ENCODE measurements at places on chromosomes 11 and 22. TPM values are rescaled to one million over a fixed set of nuclear protein-coding genes. Genes with fewer than 3 reads are reported as not detected.

DNA sequence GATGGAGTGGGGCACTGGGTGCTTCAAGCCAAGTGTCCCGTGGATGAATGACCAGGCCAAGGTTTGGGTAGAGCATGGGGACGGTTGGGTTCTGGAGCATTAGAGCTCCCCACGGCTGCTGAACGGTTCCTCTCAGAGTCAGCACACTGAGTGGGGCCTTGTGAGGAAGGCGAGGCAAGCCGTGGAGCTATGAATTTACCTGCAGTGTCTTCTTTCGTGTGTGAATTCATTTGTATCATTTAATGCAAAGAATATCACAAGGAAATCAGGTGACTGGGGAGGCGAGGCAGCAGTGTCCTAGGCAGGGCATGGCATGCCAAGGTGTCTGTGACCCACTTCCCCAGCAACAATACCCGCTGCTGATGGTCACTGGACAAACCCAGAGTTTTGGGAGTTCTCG, 343.5 kb upstream of the B3GAT1 start:
- no peak for DNase-seq

GRCh38 chr11:27514558-27514957, 8.0 kb upstream of the LIN7C start:
- DNase-seq, result no peak

- DNase-seq, result no peak
Measured at GRCh38 chr11:47121731-47122130, 54.9 kb downstream of the ARFGAP2 start.

GRCh38 chr11:42774567-42774966, 537.2 kb upstream of the API5 start:
- DNase-seq, result no peak

DNA sequence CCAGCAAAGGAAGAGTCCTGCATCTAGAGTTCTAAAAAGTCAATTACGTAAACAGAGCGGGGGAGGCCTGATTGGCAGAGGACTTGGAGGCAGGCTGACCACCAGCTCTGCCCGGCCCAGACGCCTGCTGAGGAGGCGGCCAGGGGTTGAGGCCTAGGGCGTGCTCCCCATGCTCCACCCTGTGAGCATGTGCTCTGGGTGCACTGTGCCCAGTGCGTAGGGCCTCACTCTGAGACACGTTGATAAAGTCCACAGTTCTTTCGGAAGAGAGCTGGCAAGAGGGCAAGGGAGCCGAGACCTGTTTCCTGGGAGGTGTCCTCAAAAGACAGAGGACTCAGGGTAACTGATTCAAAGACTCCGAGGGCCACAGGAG, 25.2 kb downstream of the GRIK4 start:
- DNase-seq, result no peak

GRCh38 chr22:36175892-36176291, 15.3 kb upstream of the APOL3 start:
- DNase-seq, result no peak

DNA sequence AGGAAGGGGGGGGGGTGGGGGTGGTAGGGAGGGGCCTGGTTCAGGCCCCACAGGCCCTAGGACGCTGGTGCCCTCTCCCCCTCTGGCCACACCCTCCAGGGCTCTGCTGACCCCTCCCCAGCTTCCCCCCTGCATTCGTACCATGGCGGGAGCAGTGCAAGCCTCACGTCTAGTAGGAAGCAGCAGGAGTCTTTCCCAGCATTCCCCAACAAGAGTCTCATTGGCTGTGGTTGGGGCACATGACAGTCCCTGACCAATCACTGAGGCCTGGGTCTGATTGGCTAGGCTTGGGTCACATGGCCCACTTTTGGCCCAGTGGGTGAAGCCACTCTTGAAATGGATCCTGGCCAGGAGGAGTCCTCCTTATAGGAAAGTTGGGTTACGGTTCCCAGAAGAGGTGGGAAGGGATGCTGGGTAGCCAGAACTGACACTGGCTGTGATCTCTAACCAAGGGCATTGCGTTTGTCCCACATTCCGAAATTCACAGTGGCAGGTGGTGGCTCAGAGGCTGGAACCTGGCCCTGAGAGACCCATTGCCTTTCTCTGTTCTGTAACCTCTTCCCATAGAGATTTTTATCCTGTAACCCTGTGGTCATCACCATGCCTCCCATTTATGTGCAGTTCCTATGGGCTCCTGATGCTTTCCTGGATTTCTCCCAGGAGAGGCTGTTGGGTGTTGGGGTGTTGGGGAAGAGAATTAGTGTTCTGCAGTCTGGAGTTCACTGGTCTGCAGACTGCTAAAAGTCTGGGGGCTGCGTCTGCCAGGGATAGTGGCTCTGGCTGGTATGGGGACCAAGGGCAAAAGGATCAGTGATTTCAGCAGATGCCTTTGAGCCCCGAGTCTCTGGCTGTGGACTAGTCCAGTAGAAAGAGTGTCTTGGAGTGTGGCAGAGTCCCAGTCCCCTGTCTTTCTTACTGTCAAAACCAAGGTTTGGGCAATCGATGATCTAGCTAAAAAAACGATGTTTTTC, 58.9 kb upstream of the MYEOV start:
- DNase-seq, result peak; percentile 85

DNA sequence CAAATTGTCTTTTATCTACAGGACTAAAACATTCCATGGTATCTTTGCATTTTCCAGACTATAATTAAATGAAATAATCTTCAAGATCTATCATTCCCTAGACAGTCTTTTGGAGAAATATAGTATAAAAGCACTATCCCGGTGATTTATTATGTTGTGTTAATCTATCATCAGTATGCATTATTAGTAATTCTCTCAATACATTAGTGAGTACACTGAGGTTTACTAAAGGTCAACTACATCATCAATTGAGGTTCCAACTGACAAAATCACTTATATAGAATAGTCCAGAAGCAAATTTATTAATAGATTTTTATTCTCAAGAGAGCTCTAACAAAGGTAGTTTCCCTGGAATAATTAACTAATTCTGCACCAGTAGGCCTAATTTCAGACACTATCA, 169.6 kb downstream of the KCNA4 start:
- DNase-seq, result no peak

DNA sequence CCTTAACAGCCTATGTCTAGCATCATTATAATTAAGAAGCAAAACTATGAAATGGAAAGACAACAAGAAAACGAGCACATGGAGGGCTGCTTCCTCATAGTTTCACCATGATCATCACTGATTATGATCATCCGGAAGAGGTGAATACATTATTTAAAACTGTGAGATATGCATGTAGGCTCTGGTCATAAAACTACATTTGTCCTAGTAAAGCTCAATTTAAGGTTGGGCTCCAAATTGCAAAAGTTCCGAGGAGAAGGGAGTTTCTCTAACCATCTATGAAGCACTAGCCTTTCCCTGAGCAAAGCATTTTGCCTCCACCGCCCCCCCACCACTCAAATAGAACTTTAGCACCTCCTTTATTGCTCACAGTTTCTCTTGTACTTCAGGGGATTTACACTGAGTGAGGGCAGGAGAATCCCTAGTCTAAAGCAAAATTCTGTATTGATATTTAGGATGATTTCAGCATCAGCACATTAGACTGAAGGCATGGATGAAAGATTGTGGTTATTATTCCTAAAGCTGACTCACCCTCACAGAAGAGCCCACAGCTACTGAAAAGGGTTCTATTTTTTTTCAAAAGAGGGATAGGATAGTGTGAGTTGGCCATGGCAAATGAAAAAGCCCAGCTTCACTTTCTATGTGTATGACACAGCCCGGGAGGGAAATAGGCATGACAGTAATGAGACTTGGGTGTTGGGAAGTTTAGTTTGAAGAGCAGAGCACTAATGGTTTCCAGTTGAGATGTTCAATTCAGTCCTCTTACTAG, 203.4 kb downstream of the CADM1 start:
- no peak for DNase-seq

DNA sequence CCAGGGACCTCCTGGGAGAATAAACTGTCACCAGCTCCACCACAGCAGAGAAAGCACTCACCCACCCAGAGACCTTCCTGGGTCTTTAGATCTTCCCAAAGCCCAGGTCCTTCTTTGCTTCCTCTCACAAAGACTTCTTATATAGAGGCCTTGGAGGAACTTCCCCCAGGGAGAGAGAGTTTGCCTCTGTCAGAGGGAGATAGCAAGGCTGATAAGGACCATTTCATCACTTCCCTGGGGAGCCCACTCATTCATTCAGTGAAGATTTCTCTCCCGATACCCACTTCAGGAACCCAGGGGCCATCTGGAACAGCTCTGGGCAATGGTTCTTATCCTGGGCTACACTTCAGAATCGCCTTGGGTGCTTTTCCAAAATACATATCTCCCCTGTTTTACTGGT, at the start of gene PRG2:
Gene PRG2, minus strand, starts transcription at position 116 of the 400 bp plus-strand sequence. CDS start 706 bp downstream, outside the sequence.
- no peak for DNase-seq

GRCh38 chr11:96228473-96228891, 114.5 kb downstream of the MAML2 start:
- peak; percentile 71 for DNase-seq

DNA sequence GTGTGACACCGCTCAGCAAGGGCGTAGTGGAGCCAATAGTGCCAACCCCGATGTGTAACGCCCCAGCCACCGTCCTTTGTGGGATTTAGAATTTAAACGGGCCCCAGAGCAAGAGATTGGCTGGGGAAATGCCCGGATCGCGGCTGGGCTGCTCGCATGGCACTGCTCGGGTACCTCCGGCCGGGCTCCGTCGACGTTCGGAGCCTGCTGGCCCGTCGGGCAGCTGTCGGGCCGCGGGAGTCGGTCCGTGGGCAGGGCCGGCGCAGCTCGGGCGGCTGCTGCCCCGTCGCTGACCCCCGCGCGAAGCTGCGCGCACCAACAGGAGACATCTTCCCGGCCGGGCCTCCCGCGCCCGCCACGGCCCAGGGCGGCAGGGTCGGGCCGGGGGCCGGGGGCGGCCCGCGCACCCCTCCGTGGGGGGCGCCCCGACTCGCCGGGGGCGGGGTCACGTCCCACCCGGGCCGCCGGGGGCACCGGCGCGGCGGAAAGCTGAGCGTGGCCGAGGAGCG, 1.3 kb upstream of the KDM2A start:
- DNase-seq, result peak; percentile 62

DNA sequence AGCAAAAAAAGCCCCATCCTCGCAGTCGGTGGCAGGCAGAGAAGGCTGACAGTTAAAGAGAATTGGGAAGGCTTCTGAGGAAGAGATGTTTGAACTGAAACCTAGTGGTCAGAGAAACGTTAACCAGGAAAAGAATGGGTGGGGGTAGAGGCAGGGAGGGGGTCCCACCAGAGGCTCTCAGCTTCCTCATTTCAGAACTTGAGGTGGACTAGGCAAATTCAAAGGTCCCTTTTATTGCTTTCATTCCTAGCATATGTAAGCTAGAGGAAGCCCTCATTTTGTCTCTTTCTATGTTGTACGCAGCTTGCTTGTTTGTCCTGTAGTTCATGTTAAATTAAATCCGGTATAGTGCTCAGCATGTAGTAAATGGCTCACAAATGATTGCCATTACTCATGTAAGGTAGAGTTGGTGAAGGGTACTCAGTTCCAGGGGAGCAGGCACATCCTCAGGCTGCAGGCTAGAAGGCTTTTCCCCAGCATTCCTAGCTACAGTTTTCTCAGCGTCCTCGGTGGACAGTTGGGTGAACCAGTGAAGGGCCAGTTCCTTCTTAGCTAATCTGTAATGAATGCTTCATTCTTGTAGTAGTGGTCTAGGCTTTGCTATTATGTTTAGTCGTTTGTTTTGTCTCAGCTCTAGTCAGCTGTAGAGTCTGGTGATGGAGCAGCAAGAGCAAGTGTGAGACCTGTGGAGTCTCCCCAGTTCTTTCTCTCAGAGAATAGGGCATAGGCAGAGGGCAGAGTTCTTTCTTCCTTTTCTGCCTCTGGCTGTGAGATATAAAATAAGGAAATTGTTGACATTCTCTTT, 58.6 kb downstream of the UVRAG start:
- DNase-seq, result no peak

DNA sequence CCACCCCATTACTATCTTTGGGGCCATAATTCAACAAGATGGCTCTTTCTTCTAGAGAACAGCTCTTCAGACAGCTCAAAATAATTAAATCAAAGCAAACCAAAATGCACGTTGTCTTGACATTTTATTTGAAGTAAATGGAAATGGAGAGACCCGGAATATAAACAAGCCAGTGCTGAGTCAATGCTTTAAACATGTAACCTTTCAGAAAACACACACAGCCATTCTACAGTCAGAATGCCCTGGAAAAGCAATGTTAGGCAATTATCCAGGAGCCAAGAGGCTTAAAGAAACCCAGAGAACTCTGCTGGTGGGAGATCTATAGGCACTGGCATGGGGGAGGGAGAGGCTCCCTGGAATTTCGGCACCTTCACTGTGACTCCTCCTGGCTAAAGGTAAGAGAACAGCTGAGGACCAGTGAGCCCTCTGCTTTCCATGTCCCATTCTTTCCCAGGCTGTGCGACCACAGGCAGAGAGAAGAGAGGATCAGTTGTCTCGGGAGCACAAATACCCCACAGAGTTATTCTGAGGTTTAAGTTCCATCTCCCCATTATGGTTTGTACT, 254.0 kb upstream of the CCDC90B start:
- DNase-seq, result no peak

DNA sequence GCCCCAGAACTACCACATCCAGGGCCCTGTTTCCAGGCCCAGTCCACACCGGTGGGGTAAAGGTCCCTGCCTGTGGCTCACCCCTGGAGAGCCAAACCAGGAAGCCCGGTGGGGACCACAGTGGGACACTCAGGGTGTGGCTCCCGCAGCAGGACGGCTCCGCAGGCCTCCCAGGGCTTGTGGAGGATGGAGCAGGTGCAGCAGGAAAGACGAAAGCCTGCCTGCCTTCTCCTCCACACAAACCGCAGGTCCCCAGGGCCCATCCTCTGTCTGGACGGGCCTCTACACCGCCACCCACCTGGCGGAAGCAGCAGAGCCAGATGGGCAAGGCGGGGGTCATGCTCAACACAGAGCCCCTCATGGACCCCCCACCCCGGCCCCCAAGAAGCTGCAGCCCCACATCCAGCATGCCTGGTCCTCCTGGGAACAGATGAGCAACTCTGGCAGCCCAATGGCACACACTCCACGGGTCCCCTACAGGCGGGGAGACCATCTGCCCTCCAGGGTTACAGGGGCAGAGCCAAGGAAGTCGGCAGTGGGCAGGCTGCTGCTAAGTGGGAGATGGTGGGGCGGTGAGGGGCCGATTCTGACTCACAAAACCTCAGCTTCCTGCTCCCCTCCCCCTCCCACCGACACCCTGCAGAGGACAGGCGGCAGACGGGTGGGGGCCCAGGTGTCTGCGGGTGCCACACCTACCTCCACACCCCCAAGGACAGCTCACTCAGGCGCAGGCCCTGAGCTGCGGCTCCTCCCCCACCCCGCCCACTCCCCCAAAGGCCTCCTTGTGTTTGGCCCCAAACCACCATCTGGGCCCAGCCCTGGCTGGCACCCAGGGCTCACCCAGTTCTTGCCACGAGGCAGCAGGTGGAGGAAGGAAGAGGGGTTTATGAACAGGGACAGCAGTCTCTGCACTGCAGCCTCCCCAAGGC, 5.2 kb downstream of the SBF1 start:
- peak; percentile 26 for DNase-seq

GRCh38 chr22:21855676-21856075, 11.8 kb downstream of the MAPK1 start:
- DNase-seq, result no peak

The SEC14L6 gene
- 28.2 TPM for total RNA-seq

The KCNJ5 gene
- 0.55 TPM for total RNA-seq

The SLC25A17 gene
- total RNA-seq, result 36.1 TPM

The NLRP10 gene
- not detected for total RNA-seq

The OR52A1 gene
- 0.47 TPM for total RNA-seq

The CDC42EP1 gene
- 73.9 TPM for total RNA-seq

The FIBIN gene
- 5.3 TPM for total RNA-seq

The SEZ6L gene
- total RNA-seq, result 0.71 TPM

The AP1B1 gene
- 92.0 TPM for total RNA-seq

The CFAP300 gene
- total RNA-seq, result 15.1 TPM

The HMOX1 gene
- total RNA-seq, result 35.2 TPM

The MIOX gene
- total RNA-seq, result 0.24 TPM

The COA4 gene
- 60.5 TPM for total RNA-seq

The OR56A1 gene
- total RNA-seq, result 0.06 TPM
